ENCODE measurements at places on chromosomes 2 and 18.

DNA sequence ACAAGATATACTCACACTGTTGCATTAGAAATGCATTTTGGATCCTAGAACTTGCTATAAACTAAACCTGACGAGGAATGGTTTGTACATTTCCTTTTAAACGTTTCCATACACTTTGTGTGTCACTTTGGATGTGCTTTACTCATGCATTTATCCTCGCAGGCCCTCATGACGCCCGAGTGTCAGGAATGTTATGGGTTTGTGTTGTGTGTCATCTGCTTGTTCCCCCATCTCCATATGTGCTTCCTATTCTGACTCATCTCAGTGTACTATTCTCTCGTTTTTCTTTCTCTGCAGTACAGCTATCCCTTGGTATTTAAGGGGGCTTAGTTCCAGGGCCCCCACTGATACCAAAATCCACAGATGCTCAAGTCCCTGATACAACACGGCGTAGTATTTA lies 121.5 kb upstream of the RASGRP3 start:
- DNase-seq: no peak

DNA sequence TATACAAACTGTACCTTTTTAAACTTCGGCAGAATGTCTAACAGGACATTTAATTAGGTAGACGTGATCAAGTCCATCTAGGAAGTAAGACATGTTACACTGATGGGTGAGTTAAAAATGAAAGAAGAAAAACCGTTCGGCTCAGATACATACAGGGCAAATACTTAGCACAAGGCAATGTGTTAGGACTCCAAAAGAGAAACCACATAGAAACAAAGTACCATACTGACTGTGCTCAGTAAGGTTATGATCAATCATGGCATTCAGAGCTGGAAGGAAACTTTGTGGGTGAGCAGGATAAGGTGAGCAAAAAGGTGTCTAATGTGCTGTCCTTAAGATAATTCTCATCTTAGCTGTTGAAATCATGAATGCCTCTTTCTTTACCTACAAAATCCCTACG lies 211.9 kb downstream of the STK39 start:
- no peak for DNase-seq

GRCh38 chr2:239181074-239181902 lies 219.5 kb downstream of the HDAC4 start:
- no peak for DNase-seq

DNA sequence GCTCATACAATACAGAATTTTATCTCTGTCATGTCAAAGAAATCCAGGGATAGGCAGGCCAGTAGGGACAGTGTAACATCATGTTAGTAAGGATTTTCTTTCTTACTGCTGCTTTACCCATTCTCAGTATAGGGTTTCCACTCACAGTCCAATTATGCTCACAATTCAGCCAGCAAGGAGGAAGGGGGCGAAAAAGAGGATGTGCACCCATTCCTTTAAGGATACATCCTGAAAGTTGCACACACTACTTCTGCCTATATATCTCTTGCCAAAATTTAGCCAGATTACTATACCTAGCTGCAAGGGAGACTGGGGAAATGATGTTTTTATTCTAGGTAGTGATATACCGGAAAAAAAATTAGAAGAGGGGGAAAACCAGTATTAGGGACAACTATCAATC lies 66.1 kb downstream of the BAZ2B start:
- no peak for DNase-seq
